Activated CD4-positive, alpha-beta T cell treated with anti-CD3 and anti-CD28 coated beads, Interleukin-2, amount 10 ng/mL, durations not matched to agents 7 days and 5 days (primary cell): ENCODE measurements at places on chromosomes 12 and 14.

DNA sequence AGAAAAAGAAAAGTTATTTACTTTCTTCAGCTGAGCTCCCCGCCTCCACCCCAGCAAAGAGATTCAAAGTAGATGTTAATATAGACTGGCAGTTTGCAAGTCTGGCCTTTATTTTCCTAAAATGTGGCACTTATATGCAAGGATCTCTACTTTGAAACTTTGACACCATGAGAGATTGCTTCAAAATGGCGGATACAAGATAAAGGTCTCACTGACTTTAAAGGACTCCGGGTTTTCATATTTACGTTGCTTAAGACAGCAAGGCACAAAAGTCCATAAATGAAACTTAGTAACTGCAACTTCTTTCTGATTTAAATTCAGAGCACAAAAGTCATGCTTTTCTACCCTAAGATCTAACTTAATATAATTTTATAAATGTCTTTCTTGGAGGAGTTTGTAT is 3.5 kb downstream of the OTX2 start:
- no peak for DNase-seq

- DNase-seq = peak; percentile 28
These were observed 57.9 kb upstream of the FICD start for GRCh38 chr12:108457006-108457733.

- DNase-seq = no peak
These were observed 193.1 kb downstream of the APAF1 start for GRCh38 chr12:98838231-98838647.

GRCh38 chr12:13102461-13103195 is 839 bp downstream of the GSG1 start:
- no peak for DNase-seq

- no peak for DNase-seq
These were observed 597 bp upstream of the GLTP start for GRCh38 chr12:109880938-109881337.

GRCh38 chr12:49966511-49967041 is 4.9 kb downstream of the AQP5 start:
- no peak for DNase-seq

DNA sequence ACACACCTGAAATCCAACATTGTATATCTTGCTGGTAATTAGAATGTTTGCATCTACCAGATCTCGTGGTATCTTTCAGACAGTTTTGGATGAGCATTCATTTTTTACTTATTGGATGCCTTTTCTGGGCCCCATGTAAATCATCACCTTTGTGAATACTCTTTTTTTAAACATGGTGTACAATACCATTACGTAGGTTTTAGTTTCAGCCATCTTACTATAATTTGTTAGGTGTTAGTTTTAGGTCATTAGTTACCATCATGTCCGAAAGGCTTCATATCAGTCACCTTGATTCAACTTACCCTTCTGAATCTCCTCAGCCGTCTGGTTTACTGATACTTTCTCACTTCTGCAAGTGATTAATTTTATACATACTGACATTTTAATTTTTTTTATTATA is 5.3 kb downstream of the EIF2S1 start:
- DNase-seq = no peak

DNA sequence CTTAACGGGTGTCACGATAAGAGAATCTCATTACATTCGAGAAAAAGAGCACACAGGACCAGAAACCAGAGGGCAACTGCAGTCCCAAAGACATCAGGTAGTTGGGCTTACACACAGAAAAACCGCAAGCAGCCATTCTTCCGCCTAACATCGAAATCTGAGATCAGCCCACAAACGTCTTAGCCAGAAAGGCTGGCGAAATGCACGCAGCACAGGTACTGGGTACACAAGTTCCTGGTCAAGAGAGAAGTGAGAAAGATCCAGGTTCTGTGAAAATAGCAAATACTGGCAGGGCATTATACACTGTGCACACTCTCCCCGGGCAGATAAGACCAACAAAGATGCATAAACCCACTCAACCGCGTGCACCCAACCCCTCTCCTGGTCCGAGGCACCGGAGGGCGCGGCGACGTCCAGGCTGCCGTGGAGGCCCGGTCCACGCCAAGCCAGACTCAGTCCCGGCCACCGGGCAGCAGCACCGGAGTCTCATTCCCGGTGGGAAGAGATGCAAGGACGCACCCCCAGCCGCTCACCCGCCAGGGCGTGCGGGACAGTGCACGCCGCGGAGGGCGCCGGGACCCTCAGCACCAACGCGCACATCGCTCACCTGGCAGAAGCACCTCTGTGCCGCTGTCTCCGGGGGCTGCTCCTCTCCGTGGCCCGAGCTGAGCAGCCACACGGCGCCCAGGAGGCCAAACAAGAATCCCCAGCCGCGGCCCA is 437 bp downstream of the ERO1A start:
- peak; percentile 83 for DNase-seq

DNA sequence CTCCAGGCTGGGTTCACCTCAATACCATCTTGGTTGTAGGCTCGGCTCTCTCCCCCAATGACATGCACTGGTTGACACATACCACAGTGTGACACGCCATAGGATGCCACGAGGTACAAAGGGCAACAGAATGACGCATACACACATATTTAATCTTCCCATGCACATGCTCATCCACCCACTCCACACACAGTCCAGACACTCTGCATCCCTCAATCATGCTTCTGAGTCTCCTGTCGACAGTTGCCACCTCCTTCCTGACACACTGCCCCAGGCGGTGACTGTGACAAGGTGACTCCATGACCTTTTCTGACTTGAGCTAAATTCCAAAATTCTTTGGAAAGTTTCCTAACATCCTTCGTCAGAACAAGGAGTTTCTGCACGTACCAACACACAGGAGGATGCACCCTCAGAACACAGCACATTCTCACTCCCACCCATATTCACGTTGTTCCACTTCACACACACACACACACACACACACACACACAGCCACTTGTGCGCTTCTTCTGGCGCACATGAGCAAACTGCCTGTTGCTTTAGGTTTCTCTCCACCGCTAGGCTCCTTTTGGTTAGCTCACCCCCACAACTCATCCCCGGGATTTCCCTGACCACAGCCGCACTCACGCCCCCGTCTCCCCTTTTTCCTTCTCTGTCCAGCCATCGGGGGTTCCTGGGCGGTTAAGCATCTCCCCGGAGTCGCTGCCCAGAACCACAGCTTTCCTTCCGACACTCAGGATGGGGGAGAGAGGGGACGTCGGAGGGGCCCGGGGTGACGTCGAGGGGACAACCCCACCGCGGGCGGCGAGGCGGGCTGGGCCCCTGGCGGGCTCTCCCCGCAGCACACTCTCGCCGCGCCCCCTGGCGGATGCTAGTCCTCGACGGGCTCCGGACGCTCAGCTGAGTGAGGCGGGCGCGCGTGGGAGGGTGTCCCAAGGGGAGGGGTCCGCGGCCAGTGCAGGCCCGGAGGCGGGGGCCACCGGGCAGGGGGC is 536 bp upstream of the WNT1 start:
- peak; percentile 74 for DNase-seq

- DNase-seq = peak; percentile 77
These were observed 1.2 kb upstream of the RAN start for GRCh38 chr12:130870442-130871285.

- DNase-seq = no peak
These were observed 66.1 kb downstream of the WASHC3 start for GRCh38 chr12:101995684-101996083.

DNA sequence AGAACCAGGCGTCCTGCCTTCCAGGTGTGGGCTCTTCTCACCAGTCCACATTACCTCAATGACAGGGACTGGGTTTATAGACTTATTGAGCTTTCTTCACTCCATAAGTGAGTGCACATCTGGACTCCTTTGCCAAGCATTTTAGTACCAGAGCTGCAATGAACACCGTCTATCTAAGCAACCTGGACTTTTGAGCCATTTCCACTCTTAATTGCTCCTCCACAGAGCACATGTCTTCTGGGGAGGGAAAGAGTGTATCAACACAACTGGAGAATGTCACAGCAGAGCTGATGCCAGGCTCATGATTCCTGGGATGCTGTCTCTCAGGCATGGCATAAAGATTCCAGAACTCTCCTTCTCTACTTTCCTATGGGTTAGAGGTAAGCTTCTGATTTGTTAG is 43.0 kb upstream of the BDKRB2 start:
- DNase-seq = no peak

DNA sequence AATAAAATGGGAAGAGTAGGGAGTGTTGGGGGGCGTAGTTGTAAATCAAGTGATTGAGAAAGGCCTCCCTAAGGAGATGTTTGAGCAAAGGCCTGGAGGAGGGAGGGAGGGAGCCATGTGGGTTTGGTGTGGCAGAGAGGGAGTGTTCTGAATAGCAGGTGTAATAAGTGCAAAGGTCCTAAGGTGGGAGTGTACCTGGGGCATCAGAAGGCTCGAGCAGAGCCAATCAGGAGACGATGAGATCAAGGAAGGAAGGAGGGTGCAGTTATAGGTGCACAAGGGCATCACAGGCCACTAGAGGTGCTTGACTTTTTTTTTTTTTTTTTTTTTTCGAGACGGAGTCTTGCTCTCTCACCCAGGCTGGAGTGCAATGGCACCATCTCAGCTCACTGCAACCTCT is 77.9 kb upstream of the PLXNC1 start:
- DNase-seq = no peak

GRCh38 chr14:87461704-87462103 is 531.3 kb downstream of the GALC start:
- DNase-seq = no peak

DNA sequence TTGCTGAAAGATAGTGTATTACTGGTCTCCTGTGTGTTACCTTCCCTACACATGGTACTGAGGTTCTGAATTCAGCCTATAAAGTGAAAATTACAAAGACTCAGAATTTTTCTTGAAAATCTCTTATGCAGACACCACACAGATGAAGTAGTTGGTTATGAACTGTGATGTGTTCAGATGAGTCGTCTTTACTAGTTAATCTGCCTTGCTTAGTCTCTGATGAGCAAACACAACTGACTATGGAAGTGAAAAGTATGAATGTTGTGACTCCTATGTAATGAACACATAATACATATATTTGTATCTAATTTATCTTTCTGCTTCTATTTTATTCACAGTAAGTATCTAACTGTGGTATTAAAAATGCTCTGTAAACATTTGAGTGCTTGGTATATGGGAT is 4.7 kb downstream of the MTERF2 start:
- no peak for DNase-seq

DNA sequence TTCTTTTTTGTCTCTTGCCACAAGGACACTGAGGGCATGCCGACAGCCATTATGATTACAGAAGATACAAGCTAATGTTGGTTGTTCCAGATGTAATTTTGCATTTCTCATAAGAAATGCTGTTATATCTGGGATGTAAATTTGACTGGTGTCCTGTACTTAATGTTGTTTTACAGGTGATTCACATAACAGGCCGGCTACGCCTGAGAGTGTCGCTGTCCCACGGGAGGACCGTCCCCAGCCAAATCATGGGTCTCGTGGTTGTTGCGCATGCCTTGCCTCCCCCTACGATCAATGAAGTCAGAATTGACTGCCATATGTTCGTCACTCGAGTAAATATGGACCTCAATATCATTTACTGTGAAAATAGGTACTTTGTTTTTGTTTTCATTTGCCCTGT is 176.7 kb downstream of the EGLN3 start:
- no peak for DNase-seq

- DNase-seq = no peak
These were observed 5.2 kb downstream of the FRS2 start for GRCh38 chr12:69475237-69475975.

- DNase-seq = no peak
These were observed 3.0 kb downstream of the LUM start for GRCh38 chr12:91108196-91108755.

DNA sequence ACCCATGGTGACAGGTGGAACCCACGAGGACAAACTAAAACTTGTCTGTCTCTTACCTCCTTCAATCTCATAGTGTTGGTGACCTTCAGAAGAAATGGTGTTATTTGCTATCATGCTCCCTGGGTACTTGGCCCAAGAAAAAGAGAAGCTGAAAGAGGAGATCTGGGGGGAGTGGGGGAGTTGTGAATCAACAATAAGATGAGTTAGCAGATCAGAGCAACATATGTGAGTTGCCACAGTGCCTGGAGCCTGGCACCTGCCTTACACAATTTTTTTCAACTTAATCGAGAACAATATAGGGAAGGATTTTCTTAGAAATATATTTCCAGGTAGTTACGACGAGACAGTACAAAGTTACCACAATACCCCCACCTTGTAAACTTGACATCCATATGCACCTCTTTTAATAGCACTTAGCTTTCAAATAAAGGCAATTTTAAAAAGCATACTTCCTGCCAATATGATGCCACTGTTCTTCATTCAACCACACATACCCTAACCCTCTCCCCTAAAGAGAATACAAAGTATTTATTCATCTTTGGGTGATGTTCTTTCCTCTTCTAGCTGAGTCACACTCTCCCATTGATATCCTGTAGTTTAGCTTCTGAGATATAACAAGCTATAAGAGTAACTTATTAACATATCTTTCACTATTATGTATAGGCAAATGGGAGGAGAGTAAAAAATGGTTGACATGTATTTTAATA is 424.1 kb upstream of the OR4E1 start:
- no peak for DNase-seq

- no peak for DNase-seq
These were observed 16.9 kb upstream of the BEGAIN start for GRCh38 chr14:100604121-100604501.

GRCh38 chr14:90788031-90788430 is 28.2 kb downstream of the TTC7B start:
- no peak for DNase-seq

GRCh38 chr12:122875590-122876220 is 20.2 kb downstream of the VPS37B start:
- DNase-seq = no peak
